ENCODE measurements at places on chromosomes 1 and 21. TPM values are rescaled to one million over a fixed set of nuclear protein-coding genes. Genes with fewer than 3 reads are reported as not detected.

The ATAD3C gene
- 10.4 TPM for total RNA-seq

The PRKAA2 gene
- 3.8 TPM for total RNA-seq

The GOLPH3L gene
- 32.2 TPM for total RNA-seq

The AXDND1 gene
- total RNA-seq = not detected

The AGPAT3 gene
- 86.0 TPM for total RNA-seq

The WNT4 gene
- 1.8 TPM for total RNA-seq

The OR10T2 gene
- not detected for total RNA-seq

The SPATA46 gene
- total RNA-seq = not detected

The TTC39A gene
- total RNA-seq = 42.1 TPM

The INKA2 gene
- total RNA-seq = 13.3 TPM

The DNAH14 gene
- total RNA-seq = 14.9 TPM

The GJA8 gene
- not detected for total RNA-seq

The IL19 gene
- total RNA-seq = not detected

The SELENON gene
- total RNA-seq = 95.9 TPM

The PWP2 gene
- 9.9 TPM for total RNA-seq

The SELENBP1 gene
- total RNA-seq = 321 TPM

The LINGO4 gene
- total RNA-seq = 0.29 TPM

The TNNT2 gene
- total RNA-seq = 6.4 TPM

The MTHFR gene
- 45.4 TPM for total RNA-seq

The BNIPL gene
- 5.2 TPM for total RNA-seq

The KRTAP15-1 gene
- total RNA-seq = not detected

The FYB2 gene
- 1.7 TPM for total RNA-seq

The FCGR1A gene
- 40.9 TPM for total RNA-seq

The ADAM30 gene
- total RNA-seq = not detected

The GSTM5 gene
- total RNA-seq = 18.1 TPM

The TSPEAR gene
- total RNA-seq = 0.23 TPM

The ASPM gene
- total RNA-seq = 0.46 TPM

The RPTN gene
- not detected for total RNA-seq

The CD58 gene
- 33.2 TPM for total RNA-seq

The HMGCS2 gene
- total RNA-seq = not detected

The NR5A2 gene
- 8.1 TPM for total RNA-seq

The AK2 gene
- total RNA-seq = 106 TPM

The GBP1 gene
- total RNA-seq = 42.2 TPM

The GTF2B gene
- 20.8 TPM for total RNA-seq

The HEATR1 gene
- total RNA-seq = 23.6 TPM

The SLC44A5 gene
- 0.55 TPM for total RNA-seq

The VCAM1 gene
- total RNA-seq = 8.1 TPM

The FOXO6 gene
- 0.43 TPM for total RNA-seq

The NBPF10 gene
- 3.8 TPM for total RNA-seq

The SLC19A2 gene
- total RNA-seq = 12.8 TPM

The IQCC gene
- total RNA-seq = 1.2 TPM

The SIM2 gene
- not detected for total RNA-seq

The KCNA3 gene
- total RNA-seq = 8.9 TPM

The C1orf167 gene
- 4.7 TPM for total RNA-seq

The TESK2 gene
- total RNA-seq = 8.4 TPM

The SYNC gene
- 16.9 TPM for total RNA-seq

The ADAMTS4 gene
- total RNA-seq = 7.8 TPM

The SGIP1 gene
- 19.8 TPM for total RNA-seq

The DIO1 gene
- not detected for total RNA-seq

The HRNR gene
- not detected for total RNA-seq

The CD1B gene
- 0.61 TPM for total RNA-seq

The AMPD1 gene
- not detected for total RNA-seq

The LAD1 gene
- 42.6 TPM for total RNA-seq

The SLC1A7 gene
- total RNA-seq = 0.26 TPM

The LCE1F gene
- total RNA-seq = not detected

All from upper lobe of right lung (tissue), 1 donor.